Central memory CD4-positive, alpha-beta T cell (primary cell): ENCODE measurements at places on chromosomes 1 and 21.

DNA sequence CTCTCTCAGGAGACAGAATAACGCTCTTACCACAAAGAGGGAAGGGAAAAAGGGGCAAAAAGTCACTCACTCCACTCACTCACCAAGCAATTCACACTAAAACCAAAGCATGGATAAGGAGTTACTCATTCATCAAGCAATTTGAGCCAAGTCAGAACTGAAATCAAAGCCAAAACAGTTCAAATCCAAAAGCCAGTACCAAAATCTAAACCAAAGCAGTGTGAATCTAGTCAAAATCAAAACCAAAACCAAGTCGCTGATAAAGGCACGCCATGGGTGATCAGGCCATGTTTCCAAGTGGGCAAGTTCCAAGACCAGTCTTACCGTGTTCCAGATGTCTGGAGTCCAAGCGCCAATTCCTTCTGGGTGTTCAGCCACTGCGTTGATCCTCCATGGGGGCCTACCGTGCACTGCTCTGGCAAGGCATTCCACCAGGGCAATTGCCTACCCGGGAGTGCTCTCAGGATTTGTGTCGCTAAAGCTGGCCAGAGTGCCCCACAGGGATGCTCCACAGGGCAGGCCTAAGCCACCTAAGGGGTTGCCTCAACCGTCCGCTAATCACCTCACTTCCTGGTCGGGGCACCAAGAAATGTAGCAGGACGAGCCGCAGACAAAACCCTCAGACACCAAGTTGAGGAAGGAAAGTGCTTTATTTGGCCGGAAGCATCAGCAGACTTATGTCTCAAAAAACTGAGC, 142.3 kb downstream of the TRIM33 start:
- DNase-seq, result no peak

GRCh38 chr1:170587253-170587593, 55.3 kb downstream of the GORAB start:
- no peak for DNase-seq

GRCh38 chr1:30008372-30008997, 714.9 kb downstream of the MATN1 start:
- DNase-seq, result no peak

DNA sequence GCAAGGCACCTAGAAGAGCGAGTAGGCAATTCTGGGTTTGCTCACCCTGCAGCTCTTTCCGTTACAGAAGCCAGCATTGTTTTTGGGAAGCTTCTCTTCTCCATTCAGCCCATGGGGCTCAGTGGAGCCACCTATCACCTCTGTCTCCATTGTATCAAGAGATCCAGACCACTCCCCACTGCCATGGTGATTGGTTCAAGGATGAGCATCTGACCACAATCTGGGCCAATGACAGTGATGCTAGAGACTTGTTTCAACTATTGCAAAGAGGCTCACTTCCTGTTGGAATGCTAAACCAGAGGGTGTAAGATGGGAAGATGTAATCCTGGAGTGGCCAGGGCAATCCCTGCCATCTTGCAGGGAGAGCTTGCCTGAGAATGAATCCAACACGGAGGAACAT, 6.6 kb downstream of the SPATA21 start:
- DNase-seq, result no peak

DNA sequence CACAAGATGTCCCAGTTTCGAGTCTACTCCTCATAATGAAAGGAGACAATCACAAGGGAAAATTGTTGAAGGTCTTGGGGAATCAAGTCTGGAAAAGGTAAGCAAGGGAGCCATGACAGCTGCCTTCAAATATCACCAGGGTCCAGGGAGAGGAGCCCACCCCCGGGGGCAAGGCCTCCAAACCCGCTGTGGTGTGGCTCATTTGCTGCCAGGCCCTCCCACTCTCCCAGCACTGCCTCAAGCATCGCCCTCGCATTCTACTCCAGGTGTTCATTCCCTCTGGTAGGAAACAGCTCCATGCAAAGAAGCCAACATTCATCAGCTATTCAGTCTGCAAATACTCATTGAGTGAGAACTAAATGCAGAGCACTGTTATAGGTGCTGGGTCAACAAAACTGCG, 8.6 kb downstream of the S100A9 start:
- DNase-seq, result no peak
